ENCODE measurements at places on chromosomes 7 and 10. TPM values are rescaled to one million over a fixed set of nuclear protein-coding genes. Genes with fewer than 3 reads are reported as not detected.

DNA sequence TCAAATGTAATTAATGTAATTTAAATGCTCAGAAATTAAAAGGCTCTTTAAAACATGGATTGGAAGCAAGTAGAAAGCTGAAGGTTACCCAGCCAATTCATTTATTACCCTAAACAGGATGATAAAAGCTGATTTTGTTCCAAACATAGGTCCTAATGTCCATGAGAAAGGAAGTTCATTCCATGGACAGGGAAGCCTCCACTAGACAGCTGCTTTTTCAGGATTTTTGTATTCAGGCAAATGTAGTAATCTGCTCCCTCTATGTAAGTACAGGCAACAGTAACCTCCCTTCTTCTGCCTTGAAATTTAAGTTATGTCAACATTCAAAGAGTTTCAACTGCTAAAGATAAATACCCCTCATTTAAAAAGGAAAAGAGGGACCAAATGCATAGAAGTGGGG, 123.0 kb upstream of the WNT16 start:
- H3K4me3 ChIP-seq: no peak overlapping the region
- H3K4me1 ChIP-seq: no peaks in the 10 kb centered on the region
- H3K27ac ChIP-seq: no peak overlapping the region

DNA sequence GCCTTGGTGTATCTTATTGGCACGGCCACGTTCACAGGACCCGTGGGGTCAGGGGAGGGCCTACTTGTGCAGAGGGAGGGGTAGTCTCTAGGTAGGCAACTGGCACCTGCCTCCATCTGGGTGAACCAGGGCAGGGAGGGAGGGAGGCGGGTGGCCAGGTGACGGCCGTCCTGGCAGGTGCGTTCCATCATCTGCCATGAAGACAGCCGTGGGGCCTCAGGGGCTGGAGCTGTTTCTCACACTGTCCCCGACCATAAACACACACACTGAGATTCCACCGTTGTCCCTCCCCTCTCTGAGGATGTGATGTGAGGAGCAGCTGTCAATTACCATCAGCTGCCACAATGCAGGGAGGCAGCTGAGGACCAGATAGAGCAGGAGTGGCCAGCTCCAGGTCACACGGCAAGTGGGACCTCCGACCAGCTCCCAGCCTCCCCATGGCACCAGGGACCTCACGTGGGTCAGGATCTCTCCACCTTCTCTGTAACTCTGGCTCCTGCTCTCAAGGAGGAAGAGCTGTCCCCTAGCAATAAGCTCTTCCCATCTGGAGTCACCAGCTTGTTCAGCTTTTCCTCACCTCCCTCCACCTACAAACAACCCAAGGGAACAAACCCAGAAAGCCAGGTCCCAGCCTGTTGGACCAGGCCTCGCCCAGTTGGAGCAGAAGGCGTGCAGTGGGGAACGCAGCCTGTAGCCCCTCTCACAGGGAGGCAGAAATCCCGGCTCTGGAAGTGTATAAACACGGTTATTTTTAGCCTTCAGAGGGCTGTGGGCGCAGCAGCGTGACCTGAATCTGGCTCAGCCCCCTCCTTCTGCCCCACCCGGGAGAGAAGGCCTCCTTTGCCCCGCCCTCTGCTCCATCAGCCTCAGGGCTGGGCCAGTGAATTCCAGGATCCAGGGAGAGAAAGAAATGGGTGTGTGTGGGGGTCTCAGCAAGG, 33.1 kb downstream of the ZMIZ1 start:
- H3K27ac ChIP-seq: peak overlapping the region; percentile 92
- H3K4me1 ChIP-seq: peaks cover 100% of the 10 kb centered on the region
- no peaks in the 10 kb centered on the region for H3K36me3 ChIP-seq
- H3K27me3 ChIP-seq: no peaks in the 10 kb centered on the region
- H3K4me3 ChIP-seq: no peak overlapping the region

DNA sequence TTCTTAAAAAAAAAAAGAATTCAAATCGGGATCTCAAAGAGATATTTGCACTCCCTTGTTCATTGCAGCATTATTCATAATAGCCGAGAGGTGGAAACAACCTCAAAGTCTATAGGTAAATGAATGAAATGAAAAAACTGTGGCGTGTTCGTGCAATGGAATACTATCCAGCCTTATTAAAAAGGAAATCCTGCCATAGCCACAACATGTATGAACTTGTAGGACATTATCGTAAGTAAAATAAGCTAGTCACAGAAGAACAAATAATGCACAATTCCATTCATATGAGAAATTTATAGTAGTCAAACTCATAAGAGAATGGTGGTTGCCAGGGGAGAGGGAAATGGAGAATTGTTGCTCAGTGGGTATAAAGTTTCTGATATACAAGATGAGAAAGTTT, 37.9 kb downstream of the GRK5 start:
- no peaks in the 10 kb centered on the region for H3K27me3 ChIP-seq
- H3K36me3 ChIP-seq: no peaks in the 10 kb centered on the region
- H3K4me1 ChIP-seq: no peaks in the 10 kb centered on the region
- H3K4me3 ChIP-seq: no peak overlapping the region
- H3K27ac ChIP-seq: no peak overlapping the region

DNA sequence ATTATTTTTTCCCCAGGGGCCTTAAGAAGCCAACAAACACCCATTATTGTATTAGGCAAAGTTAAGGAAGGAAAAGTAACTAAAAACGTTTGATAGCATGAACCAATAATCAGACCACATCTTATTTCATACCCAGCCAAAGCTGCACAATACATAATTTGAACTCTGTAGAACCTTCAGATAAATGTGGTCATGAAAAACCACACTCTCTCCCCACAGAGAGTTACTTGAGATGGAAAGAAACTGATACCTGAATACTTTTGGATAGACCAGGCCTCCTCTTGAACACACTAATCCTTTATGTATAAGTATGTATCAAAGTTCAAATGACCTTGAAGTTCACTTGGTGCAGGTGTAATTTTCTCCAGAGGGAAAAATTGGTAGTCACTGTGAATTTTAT, 146.6 kb upstream of the FAM13C start:
- no peak overlapping the region for H3K4me3 ChIP-seq
- no peak for DNase-seq
- no peaks in the 10 kb centered on the region for H3K27me3 ChIP-seq
- no peaks in the 10 kb centered on the region for H3K36me3 ChIP-seq
- no peak overlapping the region for H3K27ac ChIP-seq
- H3K4me1 ChIP-seq: no peaks in the 10 kb centered on the region

- no peak overlapping the region for H3K4me3 ChIP-seq
- H3K4me1 ChIP-seq: no peaks in the 10 kb centered on the region
- no peak for DNase-seq
- no peak overlapping the region for H3K27ac ChIP-seq
These were observed 126.7 kb downstream of the SORCS3 start for GRCh38 chr10:104767745-104768144.

GRCh38 chr10:122845783-122846332, at the start of gene CUZD1:
Gene CUZD1 (minus strand): TSS chr10:122845857. CDS start chr10:122845843, 14 bp downstream.
- no peaks in the 10 kb centered on the region for H3K36me3 ChIP-seq
- no peaks in the 10 kb centered on the region for H3K4me1 ChIP-seq

- H3K27ac ChIP-seq: no peak overlapping the region
- no peaks in the 10 kb centered on the region for H3K27me3 ChIP-seq
- H3K36me3 ChIP-seq: no peaks in the 10 kb centered on the region
- DNase-seq: no peak
- H3K4me1 ChIP-seq: no peaks in the 10 kb centered on the region
These were observed 88.9 kb downstream of the C1GALT1 start for GRCh38 chr7:7271094-7271874.

GRCh38 chr10:90396721-90397120, 461.1 kb downstream of the HTR7 start:
- H3K27ac ChIP-seq: no peak overlapping the region
- no peaks in the 10 kb centered on the region for H3K27me3 ChIP-seq
- DNase-seq: no peak

GRCh38 chr7:94655126-94655847, 646 bp downstream of the SGCE start:
- H3K4me3 ChIP-seq: peak overlapping the region; percentile 61
- no peaks in the 10 kb centered on the region for H3K4me1 ChIP-seq
- DNase-seq: peak; percentile 12

- H3K36me3 ChIP-seq: no peaks in the 10 kb centered on the region
- H3K27me3 ChIP-seq: no peaks in the 10 kb centered on the region
These were observed 84.1 kb upstream of the LRRC4 start for GRCh38 chr7:128115336-128115820.

DNA sequence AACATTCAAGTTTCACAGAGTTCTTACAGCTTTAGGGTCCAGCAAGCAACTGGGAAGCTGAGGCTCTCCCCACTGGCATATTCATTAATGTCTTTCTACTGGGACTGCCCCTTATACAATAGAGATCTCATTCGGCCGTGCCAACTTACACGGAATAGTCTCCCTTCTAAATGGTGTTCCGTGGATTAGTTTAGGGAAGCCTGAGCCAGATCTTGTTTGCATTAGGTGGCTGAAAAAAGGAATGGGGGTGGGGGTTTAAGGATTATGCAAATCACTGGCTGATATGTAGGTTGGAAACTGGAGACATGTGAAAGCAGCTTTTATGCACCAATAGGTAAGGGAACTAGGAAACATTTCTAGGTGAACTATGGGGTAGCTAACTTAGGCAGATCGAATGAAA, 218.3 kb downstream of the TRIL start:
- H3K4me3 ChIP-seq: no peak overlapping the region
- H3K36me3 ChIP-seq: no peaks in the 10 kb centered on the region
- no peaks in the 10 kb centered on the region for H3K27me3 ChIP-seq

DNA sequence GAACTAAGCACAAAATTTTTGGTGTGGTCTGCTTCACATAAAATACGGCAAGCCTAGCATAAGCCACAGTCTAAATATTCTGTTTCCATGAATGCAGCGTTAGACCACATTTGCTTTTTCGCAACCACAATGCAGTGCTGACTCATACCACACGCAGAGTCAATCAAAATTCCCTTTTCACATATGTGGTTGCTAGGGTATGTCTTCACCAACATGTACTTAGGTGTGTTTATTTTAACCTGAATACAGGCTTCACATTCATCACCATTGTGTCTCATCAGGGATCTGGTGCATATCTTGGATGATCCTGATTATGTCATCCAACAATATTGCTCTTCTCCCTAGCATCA, 90.8 kb downstream of the CHN2 start:
- no peak overlapping the region for H3K27ac ChIP-seq
- no peaks in the 10 kb centered on the region for H3K27me3 ChIP-seq
- H3K36me3 ChIP-seq: no peaks in the 10 kb centered on the region

DNA sequence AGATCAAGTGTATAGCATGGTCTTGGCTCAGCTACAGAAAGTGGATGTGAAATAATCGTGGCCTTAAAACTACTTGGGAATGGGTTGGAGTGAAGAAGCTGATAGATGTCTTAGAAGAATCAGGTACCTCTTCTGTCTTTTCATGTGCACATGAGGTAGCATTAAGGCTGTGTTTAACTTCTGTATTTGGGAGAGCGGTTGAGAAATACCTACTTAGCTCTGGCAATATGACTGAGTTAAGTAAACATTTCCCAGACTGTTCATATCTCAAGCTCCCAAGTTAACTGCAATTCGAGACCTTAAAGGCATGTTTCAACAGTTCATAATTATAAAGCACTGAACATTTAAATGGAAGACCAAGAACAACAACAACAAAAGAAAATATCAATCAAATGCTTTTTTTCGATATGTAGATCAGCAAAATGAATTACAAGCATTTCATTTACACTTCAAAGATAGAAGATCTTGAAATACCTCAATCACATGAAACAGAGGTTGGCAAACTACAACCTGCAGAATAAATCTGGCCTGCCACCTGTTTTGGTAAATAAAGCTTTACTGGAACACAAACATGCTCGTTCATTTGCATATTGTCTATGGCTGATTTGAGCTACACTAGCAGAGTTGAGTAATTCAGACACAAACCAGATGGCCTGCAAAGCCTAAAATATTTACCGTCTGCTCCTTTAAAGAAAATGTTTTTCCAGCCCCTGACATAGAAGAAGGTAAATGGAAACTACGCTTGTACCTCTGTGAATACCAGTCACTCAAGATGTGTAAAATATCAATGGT, 337.1 kb upstream of the GLI3 start:
- H3K4me1 ChIP-seq: no peaks in the 10 kb centered on the region
- no peak for DNase-seq
- no peak overlapping the region for H3K4me3 ChIP-seq

GRCh38 chr10:29703271-29703670, 68.5 kb upstream of the SVIL start:
- H3K27ac ChIP-seq: no peak overlapping the region
- H3K4me3 ChIP-seq: no peak overlapping the region
- peaks cover 14% of the 10 kb centered on the region for H3K4me1 ChIP-seq
- no peaks in the 10 kb centered on the region for H3K36me3 ChIP-seq

- H3K4me1 ChIP-seq: no peaks in the 10 kb centered on the region
- no peak overlapping the region for H3K27ac ChIP-seq
- no peaks in the 10 kb centered on the region for H3K36me3 ChIP-seq
- no peak for DNase-seq
These were observed 511.5 kb downstream of the ATRNL1 start for GRCh38 chr10:115604627-115605026.

DNA sequence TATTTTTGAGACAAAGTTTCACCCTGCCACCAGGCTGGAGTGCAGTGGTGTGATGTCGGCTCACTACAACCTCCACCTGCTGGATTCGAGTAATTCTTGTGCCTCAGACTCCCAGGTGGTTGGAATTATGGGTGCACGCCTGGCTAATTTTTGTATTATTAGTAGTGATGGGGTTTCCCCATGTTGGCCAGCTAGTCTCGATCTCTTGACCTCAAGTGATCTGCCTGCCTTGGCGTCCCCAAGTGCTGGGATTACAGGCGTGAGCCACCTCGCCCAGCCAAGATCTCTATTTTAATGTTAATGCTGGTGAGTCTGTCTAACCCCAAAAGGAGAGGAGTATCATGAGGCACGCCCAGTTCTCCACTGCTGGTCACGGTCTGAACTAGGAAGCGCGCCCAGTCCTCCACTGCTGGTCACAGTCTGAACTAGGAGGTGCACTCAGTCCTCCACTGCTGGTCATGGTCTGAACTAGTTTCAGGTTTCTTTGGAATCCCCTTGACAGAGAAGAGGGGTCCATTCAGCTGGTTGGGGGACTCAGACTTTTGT, 5.6 kb upstream of the LRRC27 start:
- no peaks in the 10 kb centered on the region for H3K27me3 ChIP-seq
- DNase-seq: no peak
- peaks cover 7% of the 10 kb centered on the region for H3K4me1 ChIP-seq
- H3K4me3 ChIP-seq: no peak overlapping the region
- no peaks in the 10 kb centered on the region for H3K36me3 ChIP-seq

- no peak overlapping the region for H3K4me3 ChIP-seq
- H3K27ac ChIP-seq: no peak overlapping the region
- H3K4me1 ChIP-seq: peaks cover 5% of the 10 kb centered on the region
These were observed 5.5 kb upstream of the MDFIC start for GRCh38 chr7:114916261-114916892.

HPSE2 gene
- not detected for total RNA-seq

PILRA gene
- 14.4 TPM for total RNA-seq

SNX10 gene
- 3.1 TPM for total RNA-seq

MSMB gene
- not detected for total RNA-seq

SFRP4 gene
- 42.6 TPM for total RNA-seq

RNLS gene
- total RNA-seq: 22.9 TPM

TMEM176A gene
- total RNA-seq: 21.8 TPM

SPAG6 gene
- total RNA-seq: not detected

KCNIP2 gene
- total RNA-seq: 22.0 TPM

EPO gene
- 0.59 TPM for total RNA-seq

BMPER gene
- 3.6 TPM for total RNA-seq

CISD1 gene
- 9.0 TPM for total RNA-seq

A1CF gene
- total RNA-seq: not detected

Data from tibial nerve (tissue), 4 donors.